ENCODE measurements at places on chromosomes 1 and 21. TPM values are rescaled to one million over a fixed set of nuclear protein-coding genes. Genes with fewer than 3 reads are reported as not detected.

GRCh38 chr1:53552981-53553733, 94.0 kb downstream of the DMRTB1 start:
- DNase-seq, result no peak

GRCh38 chr1:175262621-175263020, 70.0 kb upstream of the KIAA0040 start:
- DNase-seq, result no peak

- DNase-seq, result no peak
These were observed 23.5 kb downstream of the PLA2G2D start for GRCh38 chr1:20095564-20096434.

SLC9C2 gene
- total RNA-seq, result not detected

- DNase-seq, result no peak
These were observed 3.4 kb upstream of the EEIG2 start for GRCh38 chr1:108556499-108556898.

DNA sequence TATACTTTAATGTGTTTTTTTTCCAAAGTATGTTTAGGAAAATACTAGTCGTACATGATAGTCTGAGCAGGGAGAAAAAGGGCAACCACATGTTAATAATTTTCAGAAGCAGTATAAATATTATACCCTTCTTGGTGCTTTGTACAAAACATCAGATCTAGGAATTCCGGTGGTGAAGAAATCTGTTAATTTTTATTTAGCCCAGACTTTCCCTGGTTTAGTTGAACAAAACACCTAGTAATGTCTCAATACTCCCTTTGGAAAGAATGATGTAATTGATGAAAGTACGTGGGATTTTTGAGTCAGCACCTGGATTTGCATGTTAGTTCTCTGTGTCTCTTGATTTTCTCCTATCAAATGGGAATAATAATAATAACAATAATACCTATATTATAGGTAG, 38.4 kb upstream of the KCNK2 start:
- no peak for DNase-seq

LRRC7 gene
- total RNA-seq, result 0.37 TPM

DNA sequence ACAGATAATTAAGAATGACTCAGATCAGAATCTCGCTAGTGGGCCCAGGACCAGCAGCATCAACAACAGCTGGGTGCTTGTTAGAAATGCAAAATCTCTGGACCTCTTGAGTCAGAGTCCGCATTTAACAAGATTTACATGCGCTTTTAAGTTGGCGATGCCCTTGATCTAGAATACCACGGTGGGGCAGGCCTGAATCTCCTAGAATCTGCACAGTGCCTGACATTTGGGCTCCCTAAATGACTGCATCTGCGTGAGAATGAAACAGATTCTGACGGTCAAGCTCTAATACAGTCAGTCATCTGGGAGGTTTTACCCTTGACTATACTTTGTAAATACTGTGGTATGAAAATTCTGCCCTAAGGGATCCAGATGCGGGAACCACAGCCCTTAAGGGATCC, 17.2 kb upstream of the RAB29 start:
- no peak for DNase-seq

SLAMF6 gene
- total RNA-seq, result not detected

DNA sequence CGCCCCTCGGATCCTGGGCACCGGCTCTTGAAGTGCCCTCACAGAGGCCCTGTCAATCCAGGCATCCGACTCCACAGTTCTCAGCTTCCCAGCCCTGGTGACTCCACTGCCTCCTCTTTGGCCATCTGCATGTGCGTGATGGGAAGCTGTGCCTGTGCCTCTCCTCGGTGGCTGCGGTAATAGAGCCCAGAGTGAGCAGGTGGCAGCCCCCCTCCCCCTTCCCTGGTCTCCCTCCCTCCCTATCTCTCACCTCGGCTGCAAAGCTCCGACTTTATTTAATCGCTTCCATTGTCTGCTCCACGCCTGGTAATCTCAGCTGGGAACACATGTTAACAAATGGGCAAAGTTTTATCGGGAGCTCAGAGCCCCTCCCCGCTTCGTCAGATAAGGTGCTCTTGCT, 91.9 kb downstream of the IGSF21 start:
- no peak for DNase-seq

DNA sequence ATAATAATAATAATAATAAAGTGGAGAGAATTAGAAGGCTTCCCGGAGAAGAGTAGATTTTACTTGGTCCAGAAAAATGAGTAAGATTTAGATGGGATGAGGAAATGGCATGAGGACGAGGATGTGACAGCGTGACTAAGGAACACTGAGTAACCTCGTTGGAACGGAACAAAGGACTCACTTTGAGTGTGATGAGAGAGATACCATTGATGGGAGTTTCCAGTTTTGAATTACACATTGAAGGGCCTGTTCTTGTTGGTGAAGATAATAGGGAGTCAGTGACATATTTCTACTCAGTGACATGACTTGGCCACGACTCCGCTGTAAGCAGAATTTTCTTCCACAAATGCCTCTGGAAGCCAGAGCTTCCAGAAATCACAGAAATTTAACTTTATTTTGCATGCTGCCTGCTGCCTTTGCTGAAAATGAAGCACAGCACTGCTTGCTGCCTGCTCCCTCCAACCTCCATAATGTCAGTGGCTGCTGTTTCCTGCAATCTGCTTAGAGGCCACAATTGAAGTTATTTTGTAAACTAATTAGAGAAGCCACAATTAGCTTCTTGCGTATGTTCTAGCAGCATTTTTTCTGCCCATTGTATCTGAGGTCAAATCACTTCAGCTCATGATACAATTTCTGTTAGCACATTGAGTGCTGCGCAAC, 33.7 kb upstream of the FBXO28 start:
- DNase-seq, result peak; percentile 61

All from dermis blood vessel endothelial cell (primary cell).